Ovary (tissue), 10 donors: ENCODE measurements at places on chromosomes 4 and X. TPM values are rescaled to one million over a fixed set of nuclear protein-coding genes. Genes with fewer than 3 reads are reported as not detected.
A peak's percentile ranks its signal among the peaks of the same experiment; 100 is the strongest.

DNA sequence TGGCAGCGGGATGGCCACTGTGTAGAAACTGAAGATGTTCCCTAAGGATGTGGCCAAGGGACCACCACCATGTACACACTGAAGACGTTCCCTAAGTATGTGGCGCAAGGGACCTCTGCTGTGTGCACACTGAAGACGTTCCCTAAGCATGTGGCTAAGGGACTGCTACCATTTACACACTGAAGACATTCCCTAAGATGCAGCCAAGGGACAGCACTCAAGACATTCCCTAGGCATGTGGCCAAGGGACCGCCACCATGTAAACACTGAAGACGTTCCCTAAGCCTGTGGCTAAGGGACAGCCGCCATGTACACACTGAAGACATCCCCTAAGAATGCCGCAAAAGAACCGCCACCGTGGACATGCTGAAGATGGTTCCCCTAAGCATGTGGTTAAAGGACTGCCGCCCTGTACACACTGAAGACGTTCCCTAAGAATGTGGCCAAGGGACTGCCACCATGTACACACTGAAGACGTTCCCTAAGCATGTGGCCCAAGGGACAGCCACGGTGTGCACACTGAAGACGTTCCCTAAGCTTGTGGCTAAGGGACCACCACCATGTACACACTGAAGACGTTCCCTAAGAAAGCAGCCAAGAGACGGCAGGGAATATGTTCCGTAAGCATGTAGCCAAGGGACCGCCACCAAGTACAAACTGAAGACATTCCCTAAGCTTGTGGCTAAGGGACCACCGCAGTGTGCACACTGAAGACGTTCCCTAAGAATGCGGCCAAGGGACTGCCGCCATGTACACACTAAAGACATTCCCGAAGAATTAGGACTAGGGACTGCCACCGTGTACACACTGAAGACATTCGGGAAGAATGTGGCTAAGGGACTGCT is 43.3 kb downstream of the DHRSX start:
- H3K36me3 ChIP-seq, result no peaks in the 10 kb centered on the region
- no peak for DNase-seq
- H3K4me3 ChIP-seq, result no peak overlapping the region
- no peaks in the 10 kb centered on the region for H3K27me3 ChIP-seq
- H3K27ac ChIP-seq, result no peak overlapping the region

ART3 gene
- 0.41 TPM for total RNA-seq

- no peaks in the 10 kb centered on the region for H3K27me3 ChIP-seq
- no peaks in the 10 kb centered on the region for H3K4me1 ChIP-seq
- H3K36me3 ChIP-seq, result no peaks in the 10 kb centered on the region
- no peak for DNase-seq
These were observed 51.3 kb upstream of the RELL1 start for GRCh38 chr4:37737466-37737865.

DNA sequence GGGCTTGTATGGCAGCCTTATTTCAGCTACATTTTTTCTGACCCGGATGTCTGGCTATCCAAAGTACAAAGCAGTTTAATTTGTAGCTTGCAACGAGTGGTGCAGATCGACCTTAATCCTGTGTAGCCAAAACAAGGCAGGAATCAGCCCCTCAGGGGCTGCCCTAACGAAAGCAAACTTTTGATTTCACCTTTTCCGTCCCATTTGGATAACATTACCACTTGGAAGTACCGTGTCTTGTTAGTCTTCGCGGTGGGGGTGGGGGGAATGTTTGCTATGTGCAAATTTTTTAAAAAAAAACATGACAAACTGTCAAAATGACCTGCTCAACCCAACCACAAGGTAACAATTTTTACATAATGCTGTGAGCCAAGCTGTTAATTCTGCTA is 766 bp upstream of the DNAJB14 start:
- H3K27ac ChIP-seq, result peak overlapping the region; percentile 91
- no peaks in the 10 kb centered on the region for H3K36me3 ChIP-seq
- no peak for DNase-seq
- peak overlapping the region; percentile 95 for H3K4me3 ChIP-seq
- H3K27me3 ChIP-seq, result no peaks in the 10 kb centered on the region

GRCh38 chr4:98261405-98262291 is 464 bp downstream of the RAP1GDS1 start:
- peaks cover 4% of the 10 kb centered on the region for H3K4me1 ChIP-seq
- DNase-seq, result no peak
- peak overlapping the region; percentile 85 for H3K27ac ChIP-seq
- H3K27me3 ChIP-seq, result no peaks in the 10 kb centered on the region

- H3K27ac ChIP-seq, result no peak overlapping the region
- H3K4me3 ChIP-seq, result no peak overlapping the region
- no peaks in the 10 kb centered on the region for H3K27me3 ChIP-seq
- no peaks in the 10 kb centered on the region for H3K36me3 ChIP-seq
These were observed 30.6 kb downstream of the DYNLT3 start for GRCh38 chrX:37816766-37817165.

GRCh38 chr4:24475756-24476155 is 108.6 kb downstream of the DHX15 start:
- no peak for DNase-seq
- H3K36me3 ChIP-seq, result no peaks in the 10 kb centered on the region
- H3K4me1 ChIP-seq, result peaks cover 4% of the 10 kb centered on the region
- H3K27ac ChIP-seq, result no peak overlapping the region
- no peak overlapping the region for H3K4me3 ChIP-seq

GRCh38 chrX:118730500-118731247 is 3.3 kb downstream of the IL13RA1 start:
- H3K4me3 ChIP-seq, result no peak overlapping the region
- no peaks in the 10 kb centered on the region for H3K36me3 ChIP-seq
- H3K27me3 ChIP-seq, result no peaks in the 10 kb centered on the region
- H3K4me1 ChIP-seq, result no peaks in the 10 kb centered on the region
- H3K27ac ChIP-seq, result peak overlapping the region; percentile 29

DNA sequence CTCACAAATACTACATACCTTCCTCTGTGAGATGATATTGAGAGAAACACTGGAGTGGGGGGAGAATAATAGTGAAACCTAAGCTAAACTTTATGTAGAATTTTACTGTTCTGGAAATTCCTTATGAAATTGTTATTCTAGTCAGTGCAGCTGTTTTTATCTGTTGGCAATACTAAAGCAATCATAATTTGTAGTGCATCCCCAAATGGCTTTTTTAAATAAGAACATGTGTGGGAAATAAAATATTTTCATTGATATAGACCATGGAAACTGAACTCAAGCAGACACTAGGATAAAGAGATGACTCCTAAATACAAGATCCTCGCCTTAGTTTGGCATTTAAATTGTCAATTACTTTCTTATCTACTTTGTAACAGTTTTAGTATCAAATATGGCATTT is 51.1 kb downstream of the SEC24D start:
- DNase-seq, result no peak
- H3K27ac ChIP-seq, result no peak overlapping the region
- H3K36me3 ChIP-seq, result no peaks in the 10 kb centered on the region
- H3K27me3 ChIP-seq, result no peaks in the 10 kb centered on the region

CSAG3 gene
- total RNA-seq, result not detected

- no peaks in the 10 kb centered on the region for H3K4me1 ChIP-seq
- DNase-seq, result no peak
- H3K4me3 ChIP-seq, result no peak overlapping the region
- no peak overlapping the region for H3K27ac ChIP-seq
- no peaks in the 10 kb centered on the region for H3K27me3 ChIP-seq
These were observed 185.8 kb downstream of the WDFY3 start for GRCh38 chr4:84780719-84781118.

GRCh38 chr4:112130906-112131305 is 14.3 kb upstream of the FAM241A start:
- no peaks in the 10 kb centered on the region for H3K27me3 ChIP-seq
- H3K36me3 ChIP-seq, result no peaks in the 10 kb centered on the region
- no peak overlapping the region for H3K4me3 ChIP-seq
- no peak for DNase-seq

HTN1 gene
- not detected for total RNA-seq

DNA sequence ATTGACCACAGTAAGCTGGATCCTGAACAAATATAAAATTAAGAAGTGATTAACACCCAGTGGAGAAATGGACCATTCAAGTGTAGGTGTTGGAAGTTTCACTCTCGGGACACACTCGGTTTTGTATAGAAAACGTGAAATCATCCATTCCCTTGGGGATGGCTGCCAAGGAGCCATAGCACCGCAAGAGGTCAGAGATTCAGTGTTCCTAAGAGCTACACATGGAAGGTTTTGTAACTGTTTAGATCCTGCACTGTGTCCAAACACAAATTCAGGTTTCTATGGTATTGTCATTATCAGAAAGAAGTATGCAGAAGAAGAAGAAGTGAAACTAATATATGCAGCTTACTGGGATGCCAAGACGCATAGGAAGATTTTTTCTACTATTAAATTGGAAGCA is 281.0 kb downstream of the LDB2 start:
- peak overlapping the region; percentile 6 for H3K4me3 ChIP-seq
- DNase-seq, result no peak
- H3K4me1 ChIP-seq, result peaks cover 1% of the 10 kb centered on the region
- H3K36me3 ChIP-seq, result no peaks in the 10 kb centered on the region
- H3K27ac ChIP-seq, result no peak overlapping the region

DNA sequence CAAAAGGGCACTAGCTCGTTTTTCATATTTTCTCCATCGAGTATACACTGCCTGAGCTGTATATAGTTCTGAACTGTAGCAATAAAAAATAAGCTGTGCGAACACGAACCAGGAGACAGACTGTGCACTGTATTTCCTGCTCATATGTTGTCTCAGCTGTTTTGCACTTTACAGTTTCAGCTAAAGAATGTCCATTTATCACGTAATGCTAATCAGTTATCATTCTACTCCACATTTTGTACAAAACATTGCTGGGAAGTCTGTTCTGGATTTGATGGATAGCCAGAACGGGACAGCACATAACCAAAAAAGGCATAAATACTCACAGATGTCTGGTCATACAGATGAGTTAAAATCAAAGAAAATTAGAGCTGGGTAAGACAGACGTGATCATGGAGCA is 315.5 kb upstream of the ADGRL3 start:
- H3K4me1 ChIP-seq, result no peaks in the 10 kb centered on the region
- H3K27me3 ChIP-seq, result no peaks in the 10 kb centered on the region
- no peaks in the 10 kb centered on the region for H3K36me3 ChIP-seq
- no peak for DNase-seq

GRCh38 chr4:1939664-1940509 is 68.7 kb downstream of the NSD2 start:
- no peak overlapping the region for H3K4me3 ChIP-seq
- H3K27me3 ChIP-seq, result no peaks in the 10 kb centered on the region
- DNase-seq, result no peak
- no peaks in the 10 kb centered on the region for H3K4me1 ChIP-seq

GRCh38 chr4:123423819-123424218 is 27.2 kb downstream of the SPRY1 start:
- DNase-seq, result no peak
- H3K4me3 ChIP-seq, result no peak overlapping the region
- no peak overlapping the region for H3K27ac ChIP-seq
- H3K36me3 ChIP-seq, result no peaks in the 10 kb centered on the region
- no peaks in the 10 kb centered on the region for H3K27me3 ChIP-seq

GRCh38 chr4:141921293-141921692 is 284.9 kb downstream of the IL15 start:
- no peaks in the 10 kb centered on the region for H3K4me1 ChIP-seq
- DNase-seq, result no peak
- H3K36me3 ChIP-seq, result no peaks in the 10 kb centered on the region
- no peak overlapping the region for H3K4me3 ChIP-seq
- H3K27me3 ChIP-seq, result no peaks in the 10 kb centered on the region

DNA sequence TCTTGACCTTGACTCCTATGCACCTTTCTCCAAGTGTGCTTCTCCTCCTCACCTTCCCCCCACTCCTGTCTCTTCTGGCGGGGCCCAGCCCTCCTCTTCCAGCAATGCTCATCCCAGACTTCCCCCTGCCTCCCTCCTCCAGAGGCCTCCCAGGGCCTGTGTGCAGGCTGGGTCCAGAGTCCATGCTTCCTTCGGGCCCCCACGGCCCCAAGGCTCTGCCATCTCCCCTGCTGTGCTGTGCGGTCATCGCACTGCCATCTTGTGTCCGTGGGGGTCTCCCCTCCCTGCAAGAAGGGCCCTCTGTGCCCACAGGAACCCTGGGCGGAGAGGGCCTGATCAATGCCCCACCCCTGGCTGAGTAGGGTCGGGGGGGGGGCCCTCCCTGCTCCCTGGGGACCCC is 27.3 kb downstream of the ATP2B3 start:
- H3K36me3 ChIP-seq, result no peaks in the 10 kb centered on the region
- no peak overlapping the region for H3K27ac ChIP-seq
- DNase-seq, result no peak
- no peaks in the 10 kb centered on the region for H3K27me3 ChIP-seq

DNA sequence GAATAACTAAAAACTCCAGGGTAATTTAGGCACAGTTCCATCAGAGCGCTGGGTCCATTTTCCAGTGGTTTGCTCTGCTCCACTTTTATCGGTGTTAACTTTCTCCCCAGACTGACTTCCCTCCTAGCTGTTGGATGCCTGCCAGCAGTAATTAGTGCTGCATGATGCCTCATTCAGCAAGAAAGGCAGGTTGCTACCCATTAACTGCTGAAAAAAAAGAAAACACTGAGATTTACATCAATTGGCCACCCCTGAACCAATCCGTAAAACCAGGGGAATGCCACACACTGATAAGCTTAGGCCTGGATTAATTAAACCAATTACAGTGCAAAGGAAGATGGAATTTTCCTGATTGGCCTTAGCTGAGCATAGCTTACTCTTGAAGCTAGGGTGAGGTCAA is 182.4 kb upstream of the CXXC4 start:
- no peaks in the 10 kb centered on the region for H3K27me3 ChIP-seq
- no peaks in the 10 kb centered on the region for H3K4me1 ChIP-seq
- H3K4me3 ChIP-seq, result no peak overlapping the region
- no peak overlapping the region for H3K27ac ChIP-seq
- DNase-seq, result no peak

ITGB1BP2 gene
- total RNA-seq, result 3.2 TPM

CLCN5 gene
- 18.4 TPM for total RNA-seq

COL25A1 gene
- 0.25 TPM for total RNA-seq

S100G gene
- not detected for total RNA-seq

MXRA5 gene
- total RNA-seq, result 1.2 TPM

RASL11B gene
- 82.0 TPM for total RNA-seq

SERTM2 gene
- total RNA-seq, result 0.18 TPM

- H3K4me3 ChIP-seq, result no peak overlapping the region
- no peaks in the 10 kb centered on the region for H3K4me1 ChIP-seq
- DNase-seq, result no peak
- no peaks in the 10 kb centered on the region for H3K27me3 ChIP-seq
- H3K36me3 ChIP-seq, result no peaks in the 10 kb centered on the region
- H3K27ac ChIP-seq, result no peak overlapping the region
These were observed 498.1 kb upstream of the FSTL5 start for GRCh38 chr4:162661913-162662312.
